ENCODE measurements at places on chromosomes 13 and 19. TPM values are rescaled to one million over a fixed set of nuclear protein-coding genes. Genes with fewer than 3 reads are reported as not detected.

GAS6 gene
- polyA plus RNA-seq: 1.1 TPM

ATP4A gene
- not detected for polyA plus RNA-seq

DNA sequence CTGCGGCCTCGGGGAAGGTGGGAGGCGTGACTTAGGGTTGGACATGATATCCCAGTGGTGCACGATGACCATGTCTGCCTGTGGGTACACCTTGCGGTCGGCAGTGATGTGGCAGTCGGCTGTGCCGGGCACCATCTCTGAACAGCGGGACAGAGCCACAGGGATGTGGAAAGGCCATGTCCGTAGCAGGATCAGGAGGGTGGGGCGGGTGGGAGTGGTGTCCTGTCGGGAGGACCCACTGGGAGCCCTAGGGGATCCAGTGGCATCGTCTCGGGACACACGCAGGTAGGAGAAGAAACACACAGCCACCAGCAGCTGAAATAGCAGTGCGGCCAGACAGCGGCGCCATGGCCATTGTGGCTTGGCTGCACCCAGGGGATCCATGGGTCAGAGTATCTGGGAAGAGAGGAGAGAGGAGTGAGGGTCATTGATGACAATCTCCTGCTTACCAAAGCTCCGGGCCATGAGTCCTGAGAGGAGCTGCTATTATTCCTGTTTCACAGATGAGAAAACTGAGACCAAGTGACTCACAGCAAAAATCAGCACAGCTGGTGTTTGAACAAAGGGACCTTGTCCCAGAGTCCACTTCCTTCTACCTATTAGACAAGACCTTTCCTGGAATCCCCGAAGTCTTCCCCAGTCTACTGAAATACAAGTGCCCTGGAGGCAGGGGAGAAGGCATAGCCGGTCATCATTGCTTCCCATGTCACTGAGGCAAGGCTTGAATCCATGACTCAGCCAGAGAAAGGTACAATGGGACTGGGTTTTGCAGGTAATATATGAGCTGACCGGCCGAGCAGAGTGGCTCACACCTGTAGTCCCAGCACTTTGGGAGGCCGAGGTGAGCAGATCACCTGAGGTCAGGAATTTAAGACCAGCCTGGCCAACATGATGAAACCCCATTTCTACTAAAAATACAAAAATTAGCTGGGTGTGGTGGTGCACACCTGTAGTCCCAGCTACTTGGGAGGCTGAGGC lies 5.2 kb upstream of the FUT6 start:
- H3K27ac ChIP-seq: no peak overlapping the region
- H3K36me3 ChIP-seq: no peaks in the 10 kb centered on the region
- DNase-seq: no peak
- no peak overlapping the region for H3K4me3 ChIP-seq
- no peaks in the 10 kb centered on the region for H3K27me3 ChIP-seq

GRCh38 chr19:5360003-5360780 lies 19.6 kb upstream of the PTPRS start:
- H3K4me1 ChIP-seq: no peaks in the 10 kb centered on the region
- H3K4me3 ChIP-seq: no peak overlapping the region
- H3K27me3 ChIP-seq: no peaks in the 10 kb centered on the region
- no peaks in the 10 kb centered on the region for H3K36me3 ChIP-seq
- H3K27ac ChIP-seq: no peak overlapping the region

ERICH4 gene
- not detected for polyA plus RNA-seq

FAM124A gene
- not detected for polyA plus RNA-seq

ZNF493 gene
- polyA plus RNA-seq: 16.8 TPM

DNA sequence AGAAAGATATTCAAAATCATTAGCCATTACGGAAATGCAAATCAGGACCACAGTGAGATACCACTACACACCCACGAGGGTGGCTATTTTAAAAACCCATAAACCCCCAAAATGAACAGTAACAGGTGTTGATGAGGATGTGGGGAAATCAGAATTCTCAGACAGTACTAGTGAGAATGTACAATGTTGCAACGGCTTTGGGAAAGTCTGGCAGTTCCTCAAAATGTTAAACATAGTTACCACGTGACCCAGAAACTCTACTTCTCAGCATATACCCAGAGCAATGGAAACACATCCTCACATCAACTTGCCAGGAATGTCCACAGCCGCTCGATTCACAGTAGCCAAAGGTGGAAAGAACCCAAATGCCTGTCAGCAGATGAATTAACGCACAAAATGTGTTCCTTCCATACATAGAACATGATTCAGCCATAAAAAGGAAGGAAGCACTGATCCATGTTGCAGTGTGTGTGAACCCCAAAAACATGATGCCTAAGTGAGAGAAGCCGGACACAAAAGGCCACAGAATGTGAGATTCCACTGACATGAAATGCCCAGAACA lies 7.0 kb downstream of the PLVAP start:
- no peak overlapping the region for H3K27ac ChIP-seq
- no peaks in the 10 kb centered on the region for H3K27me3 ChIP-seq
- H3K4me3 ChIP-seq: no peak overlapping the region
- no peaks in the 10 kb centered on the region for H3K4me1 ChIP-seq
- no peak for DNase-seq
